Ureter (tissue), 1 donor: ENCODE measurements at places on chromosomes 3 and 15. TPM values are rescaled to one million over a fixed set of nuclear protein-coding genes. Genes with fewer than 3 reads are reported as not detected.

DNA sequence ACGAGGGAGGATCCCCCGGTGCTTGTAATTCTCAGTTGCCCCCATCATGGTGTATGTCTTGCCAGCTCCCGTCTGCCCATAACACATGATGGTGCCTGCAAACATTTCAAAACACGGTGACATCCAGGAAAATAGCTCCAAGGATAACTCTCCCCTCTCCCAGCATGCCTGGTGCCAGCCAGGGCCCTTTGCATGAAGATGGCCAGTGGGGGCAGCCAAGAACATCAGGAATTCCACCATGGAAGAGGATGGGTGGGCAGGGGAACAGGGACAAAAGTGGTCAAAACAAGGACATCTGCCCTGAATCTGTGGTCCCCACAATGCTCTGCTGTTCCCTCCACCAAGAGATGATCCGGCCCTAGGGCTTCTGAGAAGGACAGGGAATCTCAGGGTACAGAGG is 9.0 kb downstream of the KIF9 start:
- DNase-seq, result no peak

- no peak for DNase-seq
Observed at GRCh38 chr15:92226020-92226612, 167.6 kb upstream of the ST8SIA2 start.

RRP9 gene
- total RNA-seq, result 28.2 TPM

DNA sequence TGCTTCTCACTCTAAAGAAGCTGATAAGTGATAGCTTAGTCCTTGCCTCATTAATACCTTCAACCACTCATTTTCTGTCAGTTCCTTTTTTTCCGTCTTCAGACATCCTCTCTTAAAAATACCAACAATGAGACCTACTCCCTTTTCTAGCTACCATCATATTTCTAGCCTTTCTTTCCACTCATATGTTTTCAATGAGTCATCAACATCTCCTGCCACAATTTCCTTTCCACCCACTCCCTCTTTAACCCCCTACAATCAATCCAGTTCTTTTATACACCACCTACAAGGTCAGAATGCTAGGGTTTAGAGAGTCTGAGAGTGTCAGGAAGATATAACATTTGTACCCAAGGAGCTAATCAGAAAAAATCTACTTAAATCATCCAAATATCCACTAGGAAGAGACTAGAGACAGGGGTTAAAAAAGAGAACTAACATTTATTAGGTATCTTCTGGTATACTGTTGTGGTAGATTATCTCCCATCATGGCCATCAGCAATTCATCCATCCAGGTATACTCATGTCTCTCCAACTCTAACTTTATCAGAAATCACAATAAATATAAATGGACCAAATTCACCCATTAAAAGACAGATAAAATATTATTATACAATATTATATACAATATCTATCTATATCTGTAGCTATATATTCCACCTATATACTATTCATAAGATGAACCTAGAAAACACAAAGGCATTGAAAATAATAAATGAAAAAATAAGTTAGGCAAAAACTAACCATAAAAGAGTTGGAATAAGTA is 42.5 kb downstream of the MYLK start:
- DNase-seq, result no peak

SI gene
- total RNA-seq, result not detected

GRCh38 chr15:36590838-36591237 is 11.4 kb downstream of the CDIN1 start:
- DNase-seq, result no peak

GADL1 gene
- total RNA-seq, result 0.10 TPM
